LHCN-M2 (cell line): ENCODE measurements at places on chromosomes 1 and 21. TPM values are rescaled to one million over a fixed set of nuclear protein-coding genes. Genes with fewer than 3 reads are reported as not detected.
A peak's percentile ranks its signal among the peaks of the same experiment; 100 is the strongest.

DNA sequence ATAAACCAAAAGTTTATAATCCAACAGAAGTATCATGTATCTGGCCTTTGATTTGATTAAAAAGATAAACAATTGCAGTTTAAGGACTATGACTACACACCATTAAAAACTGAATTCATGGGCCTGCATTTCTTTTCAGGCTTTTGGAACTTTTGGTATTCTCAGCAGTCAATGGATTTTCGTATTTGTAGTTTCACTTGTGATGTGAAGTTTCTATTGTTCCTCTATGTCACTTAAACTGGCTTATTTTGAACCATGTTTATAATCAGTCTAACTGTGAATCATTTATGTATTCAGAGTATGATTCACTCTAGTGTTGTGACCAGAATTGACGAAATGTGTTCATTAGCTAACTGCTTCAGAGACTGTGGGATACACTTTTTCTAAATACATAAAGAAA lies 132.9 kb downstream of the COQ8A start:
- DNase-seq: peak; percentile 48

- DNase-seq: no peak
Measured at GRCh38 chr1:225750420-225750819, 27.2 kb upstream of the SRP9 start.

C1orf21 gene
- total RNA-seq: 10.2 and 23.9 TPM in 2 replicates

GRCh38 chr1:67348586-67349252 lies 41.0 kb downstream of the IL12RB2 start:
- no peak for DNase-seq

- DNase-seq: no peak
Measured at GRCh38 chr1:239840336-239840735, 251.3 kb upstream of the FMN2 start.

CLDN8 gene
- total RNA-seq: not detected in 2 replicates
